Stimulated activated CD4-positive, alpha-beta T cell treated with anti-CD3 and anti-CD28 coated beads, TNF-alpha, amount 100 ng/mL, for 24 hours (primary cell): ENCODE measurements at places on chromosomes 12 and 14.

- no peak for DNase-seq
Measured at GRCh38 chr12:64180951-64181350, 41.1 kb downstream of the KICS2 start.

DNA sequence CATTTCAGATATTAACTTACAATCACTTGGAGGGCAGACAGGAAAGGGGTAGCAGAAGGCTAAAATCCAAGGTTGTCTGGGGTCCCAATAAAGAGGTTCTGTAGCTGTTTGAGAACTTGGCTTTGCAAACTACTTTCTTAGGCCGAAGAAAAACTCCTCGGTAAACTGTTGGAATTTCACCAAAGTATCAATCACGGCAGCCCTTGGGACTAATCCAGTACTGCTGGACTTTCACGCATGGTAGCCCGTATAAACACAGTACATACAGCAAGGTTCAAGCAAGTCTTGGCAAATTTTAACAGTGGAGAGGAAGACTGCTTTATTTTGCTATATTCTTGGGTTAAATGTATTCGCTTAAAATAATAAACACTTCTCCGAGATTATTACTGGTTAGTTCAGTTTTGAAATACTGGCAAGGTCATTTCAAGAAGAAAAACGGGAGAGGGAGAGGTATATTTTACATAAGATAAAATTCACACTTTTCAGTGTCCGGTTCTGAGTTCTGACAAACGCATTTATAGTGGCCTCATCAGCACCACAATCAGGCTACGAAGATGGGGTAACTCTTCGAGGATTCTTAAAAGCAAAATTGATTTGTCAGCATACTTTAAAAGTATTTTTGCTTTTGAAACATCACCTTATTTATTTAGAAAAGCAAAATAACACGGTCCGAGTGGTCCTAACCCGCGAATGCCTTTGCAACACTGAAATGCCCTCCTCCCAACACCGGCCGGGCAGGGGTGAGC lies 1.3 kb downstream of the SETD3 start:
- no peak for DNase-seq

- DNase-seq = no peak
Measured at GRCh38 chr12:29223956-29224543, 75.0 kb downstream of the FAR2 start.

DNA sequence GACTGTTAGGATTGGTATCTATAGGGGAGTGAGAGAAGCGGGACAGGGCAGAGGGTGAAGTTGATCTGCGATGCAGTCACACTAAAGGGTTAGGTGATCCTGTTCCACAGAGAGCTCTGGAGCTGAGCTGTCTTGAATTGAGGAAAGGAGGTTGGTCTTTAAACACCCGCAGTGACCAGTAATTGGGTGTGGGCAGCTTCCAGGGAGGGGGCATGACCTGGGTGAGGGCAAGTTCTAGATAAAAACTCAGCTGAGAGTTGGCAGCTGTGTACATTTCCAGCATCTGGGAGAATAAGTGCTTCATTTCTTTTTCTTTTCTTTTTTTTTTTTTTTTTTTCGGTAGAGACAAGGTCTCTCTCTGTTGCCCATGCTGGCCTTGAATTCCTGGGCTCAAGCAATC lies 35.1 kb downstream of the RDH12 start:
- DNase-seq = no peak

- DNase-seq = no peak
Measured at GRCh38 chr12:1691123-1692007, 495 bp downstream of the ADIPOR2 start.

DNA sequence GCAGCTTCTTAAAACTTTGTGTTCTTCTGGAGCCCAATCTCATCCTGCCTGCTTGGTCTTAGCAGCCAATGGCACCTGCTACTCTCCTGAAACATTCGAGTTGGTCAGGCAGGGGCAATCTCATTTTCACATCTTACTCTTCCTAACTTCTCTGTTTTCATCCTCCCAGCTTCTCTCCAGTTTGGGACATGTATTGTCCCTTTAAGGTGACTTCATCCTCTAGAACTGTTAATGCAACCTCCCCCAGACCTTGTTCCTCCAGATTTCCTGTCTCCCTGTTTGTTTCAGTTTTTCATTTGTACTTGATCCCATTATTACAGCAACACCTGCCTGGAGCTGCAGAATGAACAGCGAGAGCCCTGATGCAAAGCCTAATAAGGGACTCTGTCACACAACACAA lies 31.3 kb downstream of the SERPINA11 start:
- no peak for DNase-seq

- no peak for DNase-seq
Measured at GRCh38 chr12:29980304-29980703, 196.6 kb upstream of the TMTC1 start.

- peak; percentile 80 for DNase-seq
Measured at GRCh38 chr14:35533357-35534207, at the start of gene INSM2. TSS of gene INSM2 (plus strand) at chr14:35534164. CDS start at chr14:35534253, 89 bp downstream.

GRCh38 chr12:12505544-12506495 lies 56.8 kb downstream of the DUSP16 start:
- DNase-seq = no peak

- DNase-seq = no peak
Measured at GRCh38 chr14:94523265-94523664, 14.0 kb upstream of the SERPINA12 start.

DNA sequence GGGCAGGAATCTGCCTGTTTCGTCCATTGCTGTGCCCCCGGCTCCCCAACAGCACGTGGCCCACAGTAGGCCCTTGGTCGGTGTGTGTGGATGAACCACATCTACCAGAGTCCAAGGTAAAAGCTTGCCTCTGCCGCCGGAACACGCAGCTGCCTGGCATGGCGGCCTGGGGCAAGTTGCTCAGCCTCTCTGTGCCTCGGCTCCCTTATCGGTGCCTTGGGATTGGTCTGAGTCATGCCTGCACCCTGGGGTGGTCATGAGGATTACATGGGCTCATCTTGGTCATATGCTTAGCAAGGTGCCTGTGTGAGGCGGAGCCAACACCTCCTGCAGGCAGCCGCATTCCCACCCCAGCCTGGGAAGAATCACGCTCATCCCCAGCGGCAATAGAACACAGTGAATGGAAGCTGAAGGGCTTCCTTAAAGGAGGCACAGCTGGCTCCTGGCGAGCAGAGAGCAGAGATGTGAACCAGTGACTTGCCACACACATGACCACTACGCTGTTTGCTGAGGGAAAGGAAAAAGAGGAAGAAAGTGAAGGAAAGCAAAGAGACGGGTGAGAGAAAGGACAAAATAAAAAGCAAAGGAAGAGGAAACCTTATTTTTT lies 5.5 kb upstream of the SCARB1 start:
- no peak for DNase-seq

DNA sequence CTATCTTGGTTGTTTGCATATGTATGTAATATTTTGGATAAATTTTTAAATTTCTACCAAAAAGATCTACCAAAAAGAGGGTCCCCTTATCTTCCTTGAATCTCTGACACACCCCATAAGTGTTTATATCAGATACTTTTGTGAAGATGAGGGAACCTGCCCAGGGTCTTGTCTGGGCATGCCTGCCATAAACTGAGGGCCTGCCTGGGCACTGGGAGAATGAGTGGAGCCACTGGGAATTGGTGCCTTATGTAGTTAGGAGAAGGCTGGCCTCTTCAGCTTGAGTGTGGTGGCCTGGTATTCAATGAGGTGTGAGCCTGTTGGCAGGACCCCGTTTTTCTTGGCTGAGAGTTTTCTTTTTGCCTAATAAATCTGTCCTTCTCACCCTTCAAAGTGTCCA lies 46.5 kb downstream of the OR9K2 start:
- DNase-seq = no peak

GRCh38 chr14:74022346-74022745 lies 3.2 kb downstream of the BBOF1 start:
- no peak for DNase-seq

- DNase-seq = no peak
Measured at GRCh38 chr14:100203962-100204834, 34.7 kb upstream of the YY1 start.

- no peak for DNase-seq
Measured at GRCh38 chr14:59081720-59082119, 106.7 kb upstream of the DAAM1 start.

DNA sequence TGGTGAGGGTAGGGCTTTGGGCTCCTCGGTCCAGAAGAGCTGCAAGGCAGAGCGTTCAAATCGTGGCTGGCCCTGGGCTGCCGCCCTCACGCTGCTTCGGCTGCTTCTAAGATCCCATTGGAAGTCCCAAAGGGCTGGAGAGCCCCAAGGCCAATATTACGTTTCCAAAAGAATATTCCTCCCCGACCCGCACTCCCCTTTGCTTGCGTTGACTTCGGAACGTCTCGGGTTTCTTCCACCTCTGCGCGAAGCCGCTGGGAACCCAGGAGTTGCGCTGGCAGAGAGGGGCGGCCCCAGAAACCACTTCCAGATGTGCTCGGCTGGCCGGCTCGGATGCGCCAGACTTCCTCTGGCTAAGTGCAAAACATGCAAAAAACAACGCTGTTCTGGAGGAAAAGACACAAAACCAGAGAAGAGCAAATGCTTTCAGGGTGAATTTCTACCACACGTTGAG lies at the start of gene GLT8D2:
Gene GLT8D2, minus strand, starts transcription at position 285 of the 454 bp plus-strand sequence. CDS start 30,539 bp downstream, outside the sequence.
- no peak for DNase-seq

- DNase-seq = no peak
Measured at GRCh38 chr12:115001571-115002180, 317.7 kb upstream of the TBX3 start.

DNA sequence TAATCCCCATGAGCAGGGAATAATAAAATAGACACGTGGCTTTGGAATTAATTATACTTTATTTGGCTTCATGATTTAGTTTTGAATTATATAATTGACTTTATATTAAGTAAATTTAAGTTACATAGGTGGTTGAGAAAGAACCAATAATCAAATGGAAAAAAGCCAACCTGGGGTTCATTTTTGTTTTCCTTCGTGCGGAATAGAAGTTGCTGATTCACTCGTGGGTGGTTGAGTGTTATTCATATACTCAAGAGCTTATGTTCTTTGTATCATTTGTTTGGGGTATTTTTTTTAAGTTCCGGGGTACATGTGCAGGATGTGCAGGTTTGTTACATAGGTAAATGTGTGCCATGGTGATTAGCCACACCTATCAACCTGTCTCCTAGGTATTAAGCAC lies 58.0 kb downstream of the ZNF664 start:
- no peak for DNase-seq

DNA sequence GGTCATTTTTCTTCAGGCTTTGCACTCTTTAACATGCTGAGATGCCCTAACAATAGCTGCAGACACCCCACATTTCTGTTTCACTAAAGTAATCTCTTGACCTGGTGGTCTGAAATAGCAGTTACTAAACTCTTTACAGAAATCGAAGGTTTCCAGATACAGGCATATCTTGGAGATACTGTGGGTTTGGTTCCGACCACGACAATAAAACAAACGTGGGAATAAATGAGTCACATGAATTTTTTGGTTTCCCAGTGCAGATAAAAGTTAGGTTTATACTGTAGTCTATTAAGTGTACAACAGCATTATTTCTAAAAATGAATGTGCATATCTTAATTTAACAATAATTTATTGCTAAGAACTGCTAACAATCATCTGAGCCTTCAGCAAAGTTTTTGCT lies 208.7 kb downstream of the EGLN3 start:
- no peak for DNase-seq

GRCh38 chr12:22285846-22286245 lies 48.7 kb downstream of the ST8SIA1 start:
- DNase-seq = no peak

DNA sequence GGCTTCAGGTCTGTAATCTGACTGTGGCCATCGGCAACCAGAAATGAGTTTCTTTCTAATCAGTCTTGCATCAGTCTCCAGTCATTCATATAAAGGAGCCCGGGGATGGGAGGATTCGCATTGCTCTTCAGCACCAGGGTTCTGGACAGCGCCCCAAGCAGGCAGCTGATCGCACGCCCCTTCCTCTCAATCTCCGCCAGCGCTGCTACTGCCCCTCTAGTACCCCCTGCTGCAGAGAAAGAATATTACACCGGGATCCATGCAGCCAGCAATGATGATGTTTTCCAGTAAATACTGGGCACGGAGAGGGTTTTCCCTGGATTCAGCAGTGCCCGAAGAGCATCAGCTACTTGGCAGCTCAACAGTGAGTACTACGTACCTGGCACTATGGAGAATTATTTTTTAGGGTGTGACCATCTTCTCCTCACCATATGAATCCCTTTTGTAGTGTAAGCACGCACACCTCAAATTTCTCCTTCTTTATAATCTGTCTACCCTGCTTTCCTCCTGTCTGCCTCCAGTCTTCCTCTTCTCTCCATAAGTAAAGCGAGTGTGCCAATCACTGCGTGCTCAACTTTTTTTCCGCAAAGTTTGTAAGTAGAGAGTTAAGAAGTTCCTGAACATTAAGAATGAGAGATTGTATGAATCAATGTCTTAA lies at the start of gene TPH2:
Gene TPH2, plus strand, starts transcription at position 118 of the 658 bp plus-strand sequence. Its CDS starts 142 bp downstream, at position 260.
- peak; percentile 41 for DNase-seq

GRCh38 chr12:84502180-84502860 lies 410.3 kb downstream of the SLC6A15 start:
- DNase-seq = no peak

GRCh38 chr12:88698471-88698870 lies 118.2 kb upstream of the KITLG start:
- no peak for DNase-seq

DNA sequence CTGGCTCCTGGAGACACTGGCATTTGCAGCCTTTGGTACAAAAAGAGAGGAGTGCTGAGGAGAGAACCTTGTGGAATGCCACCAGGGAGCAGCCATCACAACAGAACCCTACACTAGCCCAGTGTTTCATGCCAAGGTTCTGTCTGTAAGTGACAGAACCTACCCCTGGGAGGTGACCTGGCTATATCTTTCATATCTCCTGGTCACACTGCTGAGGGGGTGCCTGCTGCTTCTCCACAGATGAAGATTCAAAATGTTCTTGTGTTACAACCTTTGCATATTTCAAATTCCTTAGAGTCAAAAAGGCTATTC lies 12.7 kb upstream of the EIF4B start:
- DNase-seq = no peak

GRCh38 chr12:52164624-52165023 lies 27.2 kb downstream of the KRT80 start:
- DNase-seq = no peak

- no peak for DNase-seq
Measured at GRCh38 chr14:22491683-22492621, 97.1 kb downstream of the DAD1 start.

DNA sequence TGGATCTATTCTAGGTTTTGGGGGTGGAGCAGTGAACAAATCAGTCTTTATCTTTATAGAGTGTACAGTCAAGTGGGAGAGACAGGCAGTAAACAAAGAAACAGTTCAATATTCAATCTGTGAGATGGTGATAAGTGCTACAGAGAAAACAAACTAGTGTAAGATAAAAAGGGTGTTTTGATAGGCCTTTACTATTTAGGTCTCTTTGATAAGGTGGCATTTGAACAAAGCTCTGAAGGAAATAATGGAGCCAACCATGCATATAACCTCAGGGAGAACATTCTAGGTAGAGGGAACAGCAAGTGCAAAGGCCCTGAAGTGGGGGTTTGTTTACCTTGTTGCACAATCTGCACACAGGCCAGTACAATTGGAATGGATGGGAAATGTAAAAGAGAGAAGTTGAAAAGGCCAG lies 47.3 kb downstream of the PTPN11 start:
- no peak for DNase-seq

- DNase-seq = no peak
Measured at GRCh38 chr12:124720681-124721500, 142.8 kb downstream of the SCARB1 start.

- no peak for DNase-seq
Measured at GRCh38 chr14:43039881-43040280, 1433.2 kb downstream of the LRFN5 start.
